HS-27A (cell line): ENCODE measurements at places on chromosomes 13 and 19.

DNA sequence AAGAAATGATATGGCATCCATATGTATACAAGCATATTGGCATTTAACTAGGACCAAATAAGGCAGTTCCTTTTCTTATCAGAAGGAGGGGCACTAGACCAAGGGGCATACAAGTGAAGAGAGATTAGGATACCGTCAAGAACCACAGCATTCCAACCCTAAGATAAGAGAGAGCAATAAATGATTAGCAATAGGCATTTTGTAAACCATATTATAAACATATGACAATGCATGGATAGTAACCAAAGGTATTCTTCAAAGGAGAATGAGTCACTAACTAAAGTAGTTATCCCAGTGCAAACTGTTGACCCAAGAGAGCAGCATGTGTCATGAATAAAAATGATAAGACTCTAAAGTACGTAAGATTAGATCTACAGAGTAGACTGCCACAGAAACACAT, 500.9 kb upstream of the HTR2A start:
- DNase-seq: no peak

- DNase-seq: no peak
Observed at GRCh38 chr19:31803835-31804446, 454.7 kb upstream of the TSHZ3 start.

DNA sequence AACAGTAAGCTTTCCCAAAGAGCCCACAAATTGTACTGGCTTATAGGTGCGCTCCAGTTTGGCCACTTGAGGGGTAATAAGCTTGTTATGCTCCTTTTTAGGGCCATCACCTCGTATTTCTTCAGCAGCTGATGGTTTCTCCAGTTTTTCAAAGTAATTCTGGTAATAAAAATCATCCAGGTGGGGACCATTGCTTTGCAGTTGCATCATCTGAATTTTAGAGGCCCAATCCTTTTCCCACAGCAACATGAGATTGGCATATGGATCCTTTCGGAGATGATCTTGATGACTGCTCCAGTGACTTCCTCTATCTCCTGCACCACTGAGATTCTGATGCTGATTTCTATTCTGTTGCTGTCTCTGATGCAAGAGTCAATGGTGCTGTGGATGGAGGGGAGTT, 27.1 kb downstream of the ZNF546 start:
- DNase-seq: no peak

DNA sequence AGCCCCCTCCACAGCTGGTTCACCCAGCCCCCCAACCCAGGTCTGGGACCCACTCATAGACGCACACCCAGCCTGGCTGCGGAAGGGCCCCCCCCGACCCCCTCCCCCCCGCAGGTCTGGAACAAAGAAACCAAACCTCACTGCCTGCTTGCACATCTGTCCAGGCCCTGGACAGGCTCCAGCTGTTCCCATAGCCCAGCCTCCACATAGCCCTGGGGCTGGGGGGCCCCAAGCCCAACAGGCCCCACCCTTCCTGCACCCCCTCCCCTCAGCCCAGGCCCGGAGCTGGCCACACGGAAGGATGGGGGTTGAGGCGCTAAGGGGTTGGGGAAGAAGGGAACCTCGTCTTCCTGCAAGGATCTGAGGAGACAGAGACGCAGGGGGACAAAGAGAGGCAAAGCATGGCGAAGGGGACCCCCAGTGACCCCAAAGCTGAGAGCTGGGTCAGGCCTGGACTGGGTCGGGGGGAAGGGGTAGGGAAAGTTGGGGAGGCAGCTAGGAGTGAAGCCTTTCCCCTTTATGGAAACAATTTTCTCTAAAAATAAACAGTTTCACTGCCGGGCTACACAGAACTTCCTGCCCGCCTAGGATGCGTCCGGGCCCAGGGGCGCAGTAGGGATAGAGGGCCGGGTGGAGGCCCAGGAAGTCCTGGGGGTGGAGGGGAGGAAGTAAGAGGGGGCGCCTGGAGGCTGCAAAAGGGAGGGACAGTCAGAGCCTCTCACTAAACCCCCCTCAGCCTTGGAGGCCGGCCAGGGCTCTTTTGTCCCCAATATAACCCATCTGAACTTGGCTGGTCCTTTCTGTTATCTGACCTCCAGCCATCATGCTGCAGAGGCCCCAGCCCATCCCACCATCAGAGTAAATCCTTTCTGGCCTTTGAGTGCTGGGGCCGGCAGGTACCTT, 2.4 kb downstream of the KANK2 start:
- DNase-seq: no peak

- DNase-seq: no peak
Observed at GRCh38 chr19:7224209-7224686, 70.0 kb downstream of the INSR start.

DNA sequence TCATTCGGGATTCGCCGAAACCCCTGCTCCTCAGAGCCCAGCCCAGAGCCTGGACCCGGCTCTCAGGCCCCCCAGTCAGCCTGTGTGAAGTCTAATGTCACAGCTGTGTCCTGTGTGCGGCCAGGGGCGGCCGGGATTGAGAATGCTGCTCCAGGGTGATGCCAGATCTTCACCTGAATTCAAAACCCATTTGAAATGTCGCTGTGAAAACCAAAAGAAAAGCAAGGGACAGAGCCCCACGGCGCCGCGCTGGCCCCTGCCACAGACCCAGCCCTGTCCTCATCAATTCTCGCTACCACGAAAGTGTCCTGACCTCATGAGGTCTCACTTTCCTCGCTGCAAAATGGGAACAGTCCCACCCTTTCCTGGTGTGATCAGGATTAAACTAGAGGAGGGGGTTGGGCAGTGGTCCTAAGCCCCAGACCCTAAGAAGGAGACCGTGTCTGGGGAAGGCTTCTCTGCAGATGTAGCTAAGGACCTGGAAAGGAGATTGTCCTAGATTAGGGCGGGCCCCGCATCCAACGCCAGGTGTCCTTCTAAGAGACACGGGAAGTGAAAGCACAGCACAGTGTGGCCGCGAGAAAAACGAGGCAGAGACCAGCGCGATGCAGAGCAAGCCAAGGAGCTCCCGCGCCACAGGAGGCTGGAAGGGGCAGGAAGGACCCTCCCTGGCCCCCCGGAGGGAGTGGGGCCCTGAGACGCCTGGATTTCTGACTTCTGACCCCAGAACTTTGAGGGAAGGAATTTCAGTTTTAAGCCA, 34.0 kb upstream of the SPACA7 start:
- no peak for DNase-seq

- DNase-seq: no peak
Observed at GRCh38 chr19:5818594-5818993, 13.7 kb downstream of the NRTN start.

GRCh38 chr13:30715372-30715756, 20.0 kb upstream of the ALOX5AP start:
- no peak for DNase-seq

- no peak for DNase-seq
Observed at GRCh38 chr19:40442328-40443130, 1.6 kb downstream of the SERTAD3 start.

DNA sequence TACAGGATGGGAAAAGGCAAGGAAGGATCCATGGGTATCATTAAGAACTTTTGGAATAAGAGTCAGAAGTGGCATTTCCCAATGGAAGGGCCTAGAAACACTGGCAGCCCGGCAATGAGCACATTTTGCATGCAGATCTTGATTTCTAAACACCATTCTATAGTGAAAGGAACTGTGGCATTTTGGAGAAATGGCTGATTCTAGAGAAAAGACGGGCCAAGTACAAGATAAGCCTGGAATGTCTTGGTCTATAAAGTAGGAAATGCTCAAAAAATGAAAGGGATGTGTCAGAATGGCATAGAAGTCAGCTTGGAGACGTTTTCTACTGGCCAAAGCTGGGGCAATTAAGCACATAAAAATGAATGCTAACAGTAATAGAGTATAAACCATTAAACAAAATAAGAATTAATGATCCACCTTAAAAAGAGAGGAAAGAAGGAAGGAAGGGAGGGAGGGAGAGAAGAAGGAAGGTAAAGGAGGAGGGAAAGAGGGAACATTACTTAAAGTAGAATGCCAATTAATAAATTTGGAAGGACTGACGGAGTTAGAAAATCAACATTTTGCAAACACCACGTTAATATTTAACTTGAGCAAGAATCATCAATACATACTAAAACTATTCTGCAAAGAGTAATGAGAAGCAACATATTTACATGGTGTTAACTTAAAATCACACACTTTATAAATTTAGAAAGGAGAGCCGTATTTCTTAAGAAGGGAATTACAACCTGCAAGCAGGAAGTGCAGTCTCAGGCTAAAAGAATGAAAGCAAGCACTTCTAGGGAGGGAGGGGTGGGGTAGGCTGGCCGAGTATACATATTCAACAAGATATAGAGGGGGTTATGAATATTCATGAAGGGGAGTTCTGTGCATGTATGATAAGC, 78.9 kb downstream of the ANKRD10 start:
- no peak for DNase-seq

DNA sequence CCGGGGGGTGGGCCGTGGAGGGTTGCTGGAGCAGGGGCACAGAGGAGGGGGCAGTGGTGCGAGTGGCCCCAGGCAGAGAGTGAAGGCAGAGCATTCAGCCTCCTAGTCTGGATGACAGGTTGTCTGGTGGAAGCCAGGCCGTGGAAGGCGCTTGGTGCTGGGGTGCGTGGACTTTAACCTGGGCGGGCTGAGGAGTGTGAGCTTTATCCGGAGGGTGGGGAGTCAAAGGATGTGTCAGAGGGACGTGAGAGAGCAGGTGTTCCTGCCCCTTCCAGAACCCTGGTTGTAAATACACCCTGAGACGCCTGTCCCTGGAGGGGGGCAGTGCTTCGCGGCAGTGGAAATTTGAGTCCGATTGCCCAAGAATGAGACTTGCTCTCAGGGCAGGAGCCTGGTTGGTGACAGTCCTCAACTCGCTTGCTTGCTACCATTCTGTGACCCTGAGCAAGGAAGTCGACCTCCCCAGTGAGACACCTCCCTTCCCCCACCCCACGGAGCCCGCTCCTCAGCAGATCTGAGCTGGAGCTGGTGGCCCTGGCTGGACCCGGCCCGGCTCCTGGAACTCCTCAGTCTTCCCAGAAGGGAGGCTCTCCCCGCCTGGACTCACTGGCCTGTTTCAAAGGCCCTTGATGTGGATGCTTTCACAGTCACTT, 2.3 kb downstream of the SPPL2B start:
- DNase-seq: no peak

DNA sequence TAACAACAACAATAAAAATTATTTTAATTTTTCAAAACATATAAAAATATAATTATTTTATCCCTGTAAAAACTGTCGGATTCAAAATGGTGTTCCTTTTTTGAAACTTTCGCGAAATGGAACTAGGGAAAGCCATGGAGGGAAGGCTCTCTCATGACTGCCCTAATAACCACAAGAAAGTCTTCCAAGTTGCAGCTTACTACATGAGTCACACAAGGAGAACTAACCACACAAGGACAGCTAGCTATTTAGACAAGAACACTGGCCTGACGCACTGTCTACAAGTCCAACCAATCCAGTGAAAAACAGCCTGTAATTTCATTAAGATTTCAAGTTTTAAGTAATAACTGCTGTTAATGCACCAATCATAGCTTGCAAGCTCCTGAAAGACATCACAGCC, 319.2 kb upstream of the PCDH9 start:
- DNase-seq: peak; percentile 3

DNA sequence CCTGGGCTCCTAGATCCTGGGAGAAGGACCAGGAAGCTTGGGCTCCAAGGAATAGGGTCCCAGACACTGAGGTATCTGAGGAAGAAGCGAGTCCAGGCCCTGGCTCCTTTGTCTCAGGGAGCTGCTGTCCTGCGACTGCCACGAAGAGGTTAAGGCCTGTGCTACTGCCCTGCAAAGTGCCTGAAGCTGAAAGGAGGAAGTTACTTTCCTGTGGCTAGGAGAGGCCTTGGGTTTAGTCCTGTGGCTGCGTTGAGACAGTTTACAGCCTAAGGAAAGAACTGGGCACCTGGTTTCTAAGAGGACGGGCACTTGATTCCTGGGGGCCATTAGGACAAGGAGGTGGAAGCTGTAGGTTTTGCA, 2.8 kb downstream of the MYADM start:
- no peak for DNase-seq

DNA sequence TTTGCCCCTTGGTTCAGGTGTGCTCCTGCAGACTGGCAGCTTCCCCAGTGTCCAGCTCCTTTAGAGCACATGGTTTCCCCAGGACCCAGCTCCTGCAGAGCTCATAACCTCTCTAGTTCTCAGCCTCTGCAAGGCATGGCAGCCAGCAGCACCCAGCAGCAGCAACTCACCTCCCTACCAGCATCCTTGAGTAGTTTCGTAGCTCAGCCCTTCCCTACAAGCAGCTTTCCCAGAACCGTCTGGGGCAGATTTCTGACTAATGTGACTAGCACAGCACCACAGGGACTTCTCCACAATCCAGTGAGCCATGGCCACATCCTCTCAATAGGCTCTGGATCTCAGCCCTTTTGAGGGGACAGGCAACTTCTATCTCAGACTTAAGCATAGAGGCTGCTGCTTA, 14.1 kb upstream of the METTL21C start:
- DNase-seq: no peak

DNA sequence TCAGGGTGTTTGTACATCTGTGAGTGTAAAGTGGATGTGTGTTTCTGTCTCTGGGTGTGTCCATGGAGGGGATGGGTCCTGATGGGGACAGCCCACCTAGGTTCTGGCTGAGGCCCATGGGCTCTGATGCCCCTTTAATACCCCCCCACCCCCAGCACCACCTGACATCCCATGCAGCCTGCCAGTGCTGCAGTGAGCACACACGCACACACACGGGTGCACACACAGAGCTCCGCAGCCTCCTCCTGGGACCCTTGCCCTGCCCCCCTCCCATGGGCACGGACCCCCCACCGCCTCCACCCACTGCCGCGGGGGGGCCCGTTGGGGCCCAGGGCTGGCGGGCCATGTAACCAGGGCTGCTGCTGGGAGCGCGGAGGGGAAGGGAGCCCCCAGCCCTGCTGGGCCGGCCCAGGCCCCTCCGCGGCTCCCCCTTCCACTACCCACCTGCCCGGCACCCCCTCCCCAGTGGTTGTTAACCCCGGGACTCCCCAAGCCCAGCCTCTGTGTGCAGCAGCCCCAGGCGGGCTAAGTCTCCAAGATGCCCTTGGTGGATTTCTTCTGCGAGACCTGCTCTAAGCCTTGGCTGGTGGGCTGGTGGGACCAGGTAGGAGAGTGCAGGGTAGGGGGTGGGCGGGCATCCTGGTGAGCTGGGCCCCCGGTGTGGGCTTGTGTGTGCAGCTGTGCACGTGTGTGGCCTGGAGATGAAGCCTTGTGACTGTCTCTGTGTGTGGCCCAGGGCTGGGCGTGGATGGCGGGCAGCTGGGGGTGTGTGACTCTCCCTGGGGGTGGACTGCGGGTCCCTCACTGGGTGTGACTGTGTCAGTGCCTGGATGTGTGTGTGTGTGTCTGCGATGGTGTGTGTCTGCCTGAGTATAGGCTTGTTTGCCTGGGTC, 32.6 kb downstream of the PDE4A start:
- DNase-seq: no peak

GRCh38 chr13:62110079-62110478, 694.4 kb upstream of the PCDH20 start:
- no peak for DNase-seq

DNA sequence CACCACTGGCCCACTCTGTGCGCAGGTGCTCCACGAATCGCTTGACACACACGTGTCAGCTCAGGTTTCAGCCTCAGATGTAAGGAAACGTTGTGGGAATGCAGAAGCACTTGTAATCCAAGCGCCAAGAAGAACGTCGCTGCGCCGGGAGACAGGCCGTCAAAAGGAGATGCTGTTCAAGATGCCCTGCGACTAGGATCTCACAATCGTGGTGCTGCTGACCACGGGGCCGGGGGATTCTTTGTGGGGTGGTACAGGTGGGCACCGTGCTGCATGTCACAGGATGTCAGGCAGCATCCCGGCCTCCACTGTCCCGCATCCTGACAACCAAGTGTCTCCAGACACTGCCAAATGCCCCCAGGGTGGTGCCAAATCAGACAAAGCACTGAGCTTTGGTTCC, 16.9 kb upstream of the SIGLEC11 start:
- DNase-seq: no peak
